ENCODE measurements at places on chromosomes 2 and 18. TPM values are rescaled to one million over a fixed set of nuclear protein-coding genes. Genes with fewer than 3 reads are reported as not detected.

PROM2 gene
- 38.0 TPM for total RNA-seq

LRRTM4 gene
- not detected for total RNA-seq

RAB12 gene
- total RNA-seq, result 58.4 TPM

MTCL1 gene
- 35.6 TPM for total RNA-seq

HTR2B gene
- 0.05 TPM for total RNA-seq

ANKRD30B gene
- total RNA-seq, result not detected

MPP4 gene
- not detected for total RNA-seq

SOX11 gene
- under 0.01 TPM for total RNA-seq

ATF2 gene
- 77.8 TPM for total RNA-seq

TTN gene
- total RNA-seq, result 0.05 TPM

FER1L5 gene
- under 0.01 TPM for total RNA-seq

IL36RN gene
- total RNA-seq, result 0.69 TPM

DLX2 gene
- 0.17 TPM for total RNA-seq

CNDP2 gene
- 835 TPM for total RNA-seq

PMAIP1 gene
- 11.6 TPM for total RNA-seq

SNORC gene
- 0.69 TPM for total RNA-seq

STK39 gene
- total RNA-seq, result 19.3 TPM
